ENCODE measurements at places on chromosomes 4 and X. TPM values are rescaled to one million over a fixed set of nuclear protein-coding genes. Genes with fewer than 3 reads are reported as not detected.

The ZCCHC18 gene
- 2.3 TPM for polyA plus RNA-seq

DNA sequence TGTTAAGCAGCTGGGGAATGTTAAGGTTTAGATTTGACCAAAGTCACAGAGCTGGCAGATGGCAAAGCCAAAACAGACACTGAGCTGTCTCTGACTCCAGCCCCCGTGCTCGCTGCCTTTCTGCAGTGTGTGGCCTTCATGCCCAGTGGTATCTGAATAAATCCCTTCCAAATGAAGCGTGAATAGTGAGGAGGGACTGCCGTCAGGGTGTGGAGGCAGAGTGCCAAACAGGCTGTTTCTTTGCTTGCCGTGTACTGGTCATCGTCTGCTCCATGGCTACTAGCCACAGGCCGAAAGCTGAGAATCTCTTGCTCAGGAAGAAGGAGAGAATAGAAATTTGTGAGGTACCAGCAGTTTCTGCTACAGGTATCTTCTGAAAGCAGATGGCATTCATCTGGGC lies 19.7 kb downstream of the PRIMPOL start:
- DNase-seq: no peak

DNA sequence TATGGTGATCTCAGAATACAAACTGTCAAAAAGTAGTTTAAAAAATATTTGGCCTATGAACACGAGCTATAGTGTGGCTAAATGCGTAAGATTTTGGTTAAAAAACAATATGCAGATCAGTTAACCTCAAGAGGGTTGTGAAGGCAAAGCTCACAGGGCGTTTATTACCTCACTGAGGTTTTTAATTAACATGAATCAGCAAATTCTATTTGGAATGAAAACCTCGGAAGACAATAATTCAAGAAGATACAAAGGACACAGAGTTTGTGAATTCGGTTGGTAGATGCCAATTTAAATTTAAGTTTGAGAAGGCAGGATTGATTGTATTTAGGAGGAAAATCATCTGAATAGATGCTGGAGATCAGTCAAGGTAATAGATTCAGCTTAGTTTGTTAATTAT lies 1434.6 kb downstream of the C4orf33 start:
- no peak for DNase-seq

DNA sequence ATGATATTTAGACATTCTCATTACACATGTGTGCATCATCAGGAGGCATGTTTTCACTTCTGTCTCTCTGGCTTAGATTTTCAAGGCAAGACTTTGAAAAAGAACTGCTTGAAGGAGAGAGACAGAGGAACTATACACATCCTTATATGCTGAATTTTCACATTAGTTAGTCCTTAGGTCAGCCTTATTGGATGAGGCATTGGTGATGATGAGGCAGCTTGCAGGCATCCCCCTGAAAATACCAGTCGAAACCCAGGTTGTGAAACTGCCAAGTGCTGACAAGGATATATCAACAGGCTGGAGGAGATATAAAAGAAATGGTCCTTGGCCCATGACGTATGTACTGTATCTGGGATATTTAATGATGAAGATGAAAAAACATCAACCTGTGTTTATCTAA lies 297.2 kb upstream of the AADAT start:
- DNase-seq: no peak

DNA sequence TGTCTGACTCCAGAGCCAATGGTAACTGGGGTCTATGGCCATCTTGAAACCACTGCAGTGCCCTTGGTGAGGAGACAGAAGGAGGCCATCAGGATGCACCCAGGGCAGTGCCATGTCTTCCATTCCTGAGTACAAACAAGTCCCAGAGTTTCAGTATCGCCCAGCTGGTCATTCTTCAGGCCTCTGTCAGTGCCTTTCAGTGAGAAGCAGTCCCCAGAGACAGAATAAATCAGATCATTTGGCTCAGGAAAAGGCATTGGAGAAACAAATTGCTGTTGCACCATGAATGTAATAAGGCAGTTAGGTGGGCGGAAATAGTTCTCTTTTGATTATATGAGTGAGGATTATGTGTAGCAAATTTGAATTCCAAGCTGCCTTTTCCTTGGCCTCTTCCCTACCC lies 21.3 kb downstream of the ADGRG4 start:
- no peak for DNase-seq

- no peak for DNase-seq
Measured at GRCh38 chr4:80694171-80694570, 336.3 kb upstream of the BMP3 start.

The STBD1 gene
- 15.0 TPM for polyA plus RNA-seq

The AGTR2 gene
- 3.3 TPM for polyA plus RNA-seq

DNA sequence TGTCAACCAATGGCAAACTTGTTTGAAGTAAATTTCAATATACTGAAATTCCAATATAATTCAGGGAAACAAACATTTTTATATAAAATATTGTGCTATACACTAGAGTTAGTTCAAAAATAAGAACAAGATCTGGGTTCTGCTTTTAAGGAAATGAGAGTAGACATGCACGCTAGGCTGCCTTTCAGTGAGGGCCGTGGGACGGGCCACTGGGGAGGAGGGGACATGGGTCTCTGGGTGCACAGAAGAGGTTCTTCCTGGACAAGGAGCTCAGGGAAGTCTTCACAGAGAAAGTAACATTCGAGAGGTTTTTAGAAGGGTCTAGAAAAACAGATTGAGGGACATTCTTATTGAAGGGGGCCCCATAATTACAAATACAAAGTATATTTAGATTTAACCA lies 64.4 kb downstream of the SHROOM3 start:
- no peak for DNase-seq

DNA sequence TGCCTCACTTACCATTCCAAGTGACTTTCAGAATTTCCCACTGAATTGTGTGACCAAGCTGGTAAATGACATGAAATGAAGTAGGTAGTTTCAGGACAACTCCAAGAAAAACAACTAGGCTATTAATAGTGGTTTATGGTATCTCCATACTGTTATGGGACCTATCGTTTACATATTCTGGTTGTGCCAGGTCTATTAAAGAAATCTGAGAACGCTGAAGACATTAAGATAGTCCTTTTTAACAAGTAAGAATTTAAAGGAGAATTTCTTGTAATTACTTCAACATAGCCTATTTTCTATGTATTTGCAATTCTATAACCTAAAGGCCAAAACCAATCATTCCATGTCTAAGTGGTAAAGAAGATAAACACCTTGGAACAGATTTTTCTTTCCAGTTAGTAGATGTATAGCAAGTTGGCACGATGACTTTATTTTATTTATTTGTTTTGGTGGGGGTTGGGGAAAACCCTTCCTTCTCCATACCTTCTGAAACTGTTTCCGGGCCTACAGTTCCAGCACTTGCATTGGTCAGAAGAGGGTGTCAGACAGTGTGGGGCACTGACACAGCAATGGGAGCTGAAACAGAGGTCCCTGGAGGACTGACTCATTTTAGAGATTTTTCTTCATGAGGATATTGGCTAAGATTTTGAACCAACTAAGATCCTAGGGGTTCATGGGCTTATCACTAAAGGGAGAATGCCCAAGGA lies 7.6 kb upstream of the DCLK2 start:
- no peak for DNase-seq

- DNase-seq: no peak
Measured at GRCh38 chr4:74327762-74328161, 19.5 kb downstream of the EPGN start.

GRCh38 chrX:81195712-81196111 lies 6.0 kb downstream of the HMGN5 start:
- DNase-seq: peak; percentile 33

GRCh38 chr4:104907074-104907649 lies 239.5 kb upstream of the TET2 start:
- no peak for DNase-seq

DNA sequence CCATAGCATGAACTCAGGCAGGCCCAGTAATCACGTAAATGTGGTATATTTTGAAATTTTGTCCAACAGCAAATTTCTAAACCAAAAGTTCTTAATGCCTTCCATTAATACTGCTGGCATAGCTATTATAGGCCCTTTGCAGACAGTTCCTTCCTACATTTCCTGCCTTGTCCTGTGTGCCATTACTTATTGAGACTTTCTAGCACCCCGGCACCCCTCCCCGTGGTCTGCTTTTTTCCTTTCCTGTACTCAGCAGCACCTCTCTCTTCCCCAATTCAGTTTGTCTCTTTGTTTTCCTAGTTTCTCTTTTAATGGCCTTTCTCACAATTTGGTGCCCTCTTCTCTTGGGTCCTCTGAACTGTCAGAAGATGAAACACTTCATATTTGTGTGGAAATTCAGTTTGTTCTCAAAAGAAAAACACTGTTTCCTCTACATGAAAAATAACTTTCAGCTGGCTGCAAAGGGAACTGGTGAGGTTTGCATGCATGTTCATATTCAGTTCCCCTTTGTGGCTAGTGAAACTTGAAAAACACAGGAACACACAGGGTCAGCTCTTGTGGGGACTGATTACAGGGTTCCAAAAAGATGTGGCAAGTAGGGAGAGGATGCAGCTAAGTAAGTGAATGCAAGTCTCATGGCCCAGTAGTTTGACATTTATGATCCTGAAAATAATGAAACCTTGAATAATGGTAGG lies 17.1 kb downstream of the GPR34 start:
- no peak for DNase-seq

The PAGE2 gene
- 0.15 TPM for polyA plus RNA-seq

GRCh38 chrX:118682258-118683014 lies 45.0 kb upstream of the IL13RA1 start:
- DNase-seq: peak; percentile 81

The YY2 gene
- 2.8 TPM for polyA plus RNA-seq

- DNase-seq: no peak
Measured at GRCh38 chr4:184313702-184314659, 96.3 kb upstream of the ENPP6 start.

DNA sequence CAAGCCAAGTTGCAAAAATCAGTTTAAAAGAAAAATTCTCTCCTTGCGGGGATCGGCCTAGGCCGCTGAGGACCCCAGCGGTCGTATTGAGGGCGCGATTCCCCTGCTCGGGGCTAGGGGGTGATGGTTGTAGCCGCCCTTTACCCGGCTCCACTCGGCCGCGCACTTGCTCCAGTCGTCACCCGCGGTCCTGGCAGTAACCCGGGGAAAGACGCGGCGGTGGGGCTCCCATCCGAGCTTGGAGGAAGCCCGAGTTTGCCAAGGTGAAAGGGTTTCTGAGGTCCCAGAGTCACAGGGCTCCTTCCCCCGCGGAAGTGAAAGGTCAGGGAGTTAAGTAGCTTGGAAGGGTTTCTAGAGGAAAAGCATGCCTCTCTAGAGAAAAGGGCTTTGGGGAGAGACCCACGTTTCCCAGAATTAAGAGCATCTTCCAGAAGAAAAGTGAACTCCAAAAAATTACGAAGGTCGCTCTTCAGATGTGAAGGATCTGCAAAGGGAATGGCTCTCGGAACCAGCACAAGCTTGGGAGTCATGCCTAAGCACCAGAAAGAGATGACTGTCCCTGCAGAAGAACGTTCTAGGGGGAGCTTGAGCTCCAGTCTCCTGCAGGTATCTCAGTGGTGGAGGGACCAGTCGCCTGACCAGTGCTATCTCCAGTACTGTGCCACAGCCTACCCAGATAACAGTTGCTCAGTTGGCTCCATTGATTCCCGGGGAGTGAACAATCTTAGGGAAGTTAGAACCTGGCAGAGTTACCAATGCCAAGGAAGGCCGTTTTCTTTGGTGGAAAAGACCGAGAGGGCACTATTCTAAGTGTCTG lies 875 bp downstream of the LAP3 start:
- peak; percentile 64 for DNase-seq

The CT45A6 gene
- not detected for polyA plus RNA-seq

The MFAP3L gene
- polyA plus RNA-seq: 8.3 TPM

The GLOD5 gene
- 3.9 TPM for polyA plus RNA-seq

DNA sequence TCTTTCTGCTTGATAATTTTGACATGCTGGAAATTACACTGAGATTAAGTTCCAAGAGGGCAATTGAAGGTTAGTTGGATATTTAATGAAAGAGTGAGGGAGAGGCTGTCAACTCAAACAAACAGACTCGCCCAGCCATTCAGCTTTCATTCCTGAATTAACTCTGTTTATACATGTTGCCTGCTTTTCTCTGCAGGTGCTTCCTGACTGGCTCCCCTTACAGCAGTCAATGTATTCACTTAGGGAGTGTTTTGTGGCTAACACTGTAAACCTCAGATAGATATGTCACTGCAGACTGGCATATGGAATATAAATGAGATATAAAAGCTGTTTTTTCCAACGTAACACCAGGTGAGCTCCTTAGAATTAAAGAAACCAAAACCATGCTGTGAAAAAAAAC lies 28.7 kb downstream of the TMPRSS11A start:
- peak; percentile 22 for DNase-seq

The GRIA2 gene
- polyA plus RNA-seq: 4.4 TPM

GRCh38 chr4:148680884-148681283 lies 238.7 kb upstream of the NR3C2 start:
- DNase-seq: peak; percentile 23

DNA sequence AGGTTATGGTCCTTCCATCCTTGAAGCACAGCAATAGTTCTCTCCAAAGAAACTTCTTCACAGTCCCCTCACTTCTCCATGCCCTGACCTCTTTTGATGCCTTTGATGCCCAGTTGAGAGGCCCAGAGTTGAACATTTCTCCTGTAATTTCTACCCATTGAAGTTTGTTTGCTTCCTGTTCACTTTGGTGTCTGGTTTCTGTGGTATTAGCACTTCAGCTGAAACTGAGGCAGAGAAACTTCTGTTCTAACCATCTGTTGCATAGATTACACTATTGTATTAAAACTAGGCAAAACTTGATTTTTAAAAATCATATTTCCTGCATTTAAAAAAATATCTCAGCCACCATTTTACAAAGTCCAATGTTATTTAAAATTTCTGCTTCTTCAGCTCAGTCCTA lies 89.8 kb upstream of the ADGRG2 start:
- no peak for DNase-seq

DNA sequence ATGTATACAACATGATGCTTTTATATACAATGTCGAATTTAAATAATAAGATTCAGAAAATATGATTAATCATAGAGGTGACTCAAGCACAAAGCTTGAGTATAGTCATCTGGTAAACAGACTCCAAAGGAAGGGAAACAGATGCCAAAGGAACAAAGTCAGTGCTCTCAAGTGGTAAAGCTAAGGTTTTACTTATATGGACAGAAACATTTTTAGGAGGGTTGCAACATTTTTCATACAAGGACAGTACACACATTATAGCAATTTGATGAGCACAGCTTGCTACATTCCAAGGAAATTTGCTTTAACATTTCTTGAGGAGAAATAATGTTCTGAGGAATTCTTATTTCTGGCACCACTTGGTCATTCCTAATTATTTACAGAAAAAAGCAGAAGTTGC lies 333.4 kb upstream of the AADAT start:
- DNase-seq: no peak
